ENCODE measurements at places on chromosomes 2 and 18. TPM values are rescaled to one million over a fixed set of nuclear protein-coding genes. Genes with fewer than 3 reads are reported as not detected.

DNA sequence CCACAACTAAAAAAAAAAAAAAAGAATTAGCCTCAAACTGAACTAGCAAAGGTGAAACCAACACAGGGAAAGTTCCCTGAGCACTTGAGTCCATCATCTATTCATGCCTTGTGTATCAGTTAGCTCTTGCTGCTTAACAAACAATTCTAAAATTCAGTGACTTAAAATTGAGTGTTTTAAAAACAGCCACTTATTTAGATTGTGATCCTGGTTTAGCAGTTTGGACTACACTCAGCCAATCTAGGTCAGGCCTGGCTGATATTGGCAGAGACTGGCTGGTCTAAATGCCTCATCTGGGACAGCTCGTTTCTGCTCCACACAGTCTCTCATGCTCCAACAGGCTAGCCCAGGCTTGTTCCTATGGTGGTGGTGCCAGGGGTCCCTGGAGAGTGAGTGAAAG is 247.9 kb downstream of the ATAD2B start:
- DNase-seq = no peak

DNA sequence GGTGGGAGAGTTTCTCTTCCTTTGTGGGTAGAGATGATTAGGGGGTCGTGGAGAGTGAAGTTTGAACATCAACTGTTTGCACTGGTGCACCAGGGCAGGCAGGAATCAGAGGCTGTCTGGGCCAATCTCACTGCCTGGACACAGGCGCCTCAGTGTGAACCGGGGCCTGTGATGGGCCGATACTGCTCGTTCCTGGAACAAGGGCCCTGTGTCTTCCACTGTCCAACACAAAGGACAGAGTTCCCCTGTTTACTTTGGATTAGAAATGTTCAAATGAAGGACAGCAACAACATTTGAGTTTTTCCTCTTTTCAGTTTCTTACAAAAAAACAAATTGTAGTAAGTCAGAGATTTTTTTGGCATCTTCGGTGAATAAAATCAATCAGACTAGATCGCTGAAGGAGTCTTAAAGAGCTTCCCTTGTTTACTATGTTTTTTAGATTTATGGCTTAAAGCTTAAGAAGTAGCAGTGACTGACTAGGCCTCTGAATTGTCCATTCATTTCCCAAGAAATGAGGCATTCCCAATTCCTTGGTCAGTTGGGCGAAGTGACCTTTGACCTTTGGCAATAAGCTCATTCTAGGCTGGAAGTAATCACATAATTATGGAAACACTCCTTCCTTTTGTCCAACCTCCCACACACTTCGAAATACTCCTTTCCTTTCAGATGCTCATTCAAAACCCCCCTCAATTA is 11.6 kb upstream of the TGFA start:
- DNase-seq = no peak

DNA sequence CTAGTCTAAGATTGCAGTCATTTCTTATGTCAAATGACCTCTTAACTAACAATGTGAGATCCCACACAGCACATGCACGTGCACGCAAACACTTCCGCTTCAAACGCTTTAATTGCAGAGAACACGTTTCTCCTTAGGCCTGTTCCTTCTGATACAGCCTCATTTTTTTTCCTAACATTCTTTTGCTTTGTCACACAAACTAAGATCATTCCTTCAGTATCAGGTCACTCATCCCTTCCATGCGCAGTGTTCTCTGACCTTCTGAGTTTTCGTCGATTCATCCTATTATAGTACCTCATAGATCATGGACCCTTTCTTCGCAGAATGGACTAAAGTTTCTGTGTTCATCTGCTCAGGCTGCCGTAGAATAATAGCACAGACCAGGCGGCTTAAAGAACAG is 327.1 kb upstream of the CDH19 start:
- DNase-seq = no peak

DNA sequence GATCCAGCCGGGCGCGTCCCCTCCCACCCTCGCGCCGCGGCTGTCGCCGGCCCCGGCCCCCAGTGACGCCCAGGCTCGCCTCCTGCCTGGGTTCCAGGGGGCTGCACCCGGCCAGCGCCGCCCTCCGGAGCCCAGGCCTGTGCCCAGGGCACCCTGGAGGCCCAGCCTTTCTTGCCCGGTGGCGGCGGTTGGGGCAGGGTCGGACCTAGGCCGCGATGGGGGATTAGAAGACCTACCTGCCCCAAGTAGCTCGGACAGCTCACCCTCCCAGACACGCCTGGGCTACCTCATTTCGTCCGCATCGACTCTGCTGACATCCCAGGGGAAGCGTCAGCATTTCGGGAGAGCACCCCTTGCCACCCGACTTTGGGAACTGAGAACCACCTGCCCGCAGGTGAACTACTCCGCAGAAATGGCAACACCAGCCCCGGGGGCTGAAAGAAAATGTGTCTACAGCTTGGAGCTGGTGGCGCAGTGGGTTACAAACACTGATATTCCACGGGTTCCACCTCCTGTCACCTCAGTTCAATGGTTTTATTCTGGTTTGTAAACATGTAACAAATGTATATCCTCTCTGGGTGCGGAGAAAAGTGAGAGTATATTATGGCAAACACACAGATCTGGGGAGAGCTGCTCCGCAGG is 834 bp upstream of the ARL4C start:
- no peak for DNase-seq

C2orf72 gene
- total RNA-seq = not detected

FOXI3 gene
- not detected for total RNA-seq
